ENCODE measurements at places on chromosomes 1 and 21. TPM values are rescaled to one million over a fixed set of nuclear protein-coding genes. Genes with fewer than 3 reads are reported as not detected.

Gene FCRL4
- not detected for total RNA-seq

Gene C1QB
- not detected for total RNA-seq

Gene CD53
- not detected for total RNA-seq

Gene CHRNB2
- total RNA-seq, result under 0.01 TPM

Gene CACHD1
- total RNA-seq, result 6.5 TPM

Gene RUNX3
- total RNA-seq, result not detected

Gene LCE1E
- not detected for total RNA-seq

Gene OPTC
- not detected for total RNA-seq

Gene MTARC1
- 0.12 TPM for total RNA-seq

Gene PADI2
- total RNA-seq, result not detected

Gene CAMK1G
- total RNA-seq, result 0.58 TPM

Gene WNT4
- 1.1 TPM for total RNA-seq

Measured in pericardium fibroblast (primary cell).